Natural killer cell treated with Interleukin-12 subunit alpha and Interleukin-12 subunit beta and Interleukin-15 and Interleukin-18, amount 100 ng/mL, for 72 hours (primary cell): ENCODE measurements at places on chromosomes 5 and 9. TPM values are rescaled to one million over a fixed set of nuclear protein-coding genes. Genes with fewer than 3 reads are reported as not detected.

Gene FAM163B
- not detected for total RNA-seq

Gene PKD2L2
- total RNA-seq, result not detected

Gene DMRTA1
- not detected for total RNA-seq

Gene PAPPA
- total RNA-seq, result not detected

Gene DNLZ
- total RNA-seq, result 41.2 TPM

DNA sequence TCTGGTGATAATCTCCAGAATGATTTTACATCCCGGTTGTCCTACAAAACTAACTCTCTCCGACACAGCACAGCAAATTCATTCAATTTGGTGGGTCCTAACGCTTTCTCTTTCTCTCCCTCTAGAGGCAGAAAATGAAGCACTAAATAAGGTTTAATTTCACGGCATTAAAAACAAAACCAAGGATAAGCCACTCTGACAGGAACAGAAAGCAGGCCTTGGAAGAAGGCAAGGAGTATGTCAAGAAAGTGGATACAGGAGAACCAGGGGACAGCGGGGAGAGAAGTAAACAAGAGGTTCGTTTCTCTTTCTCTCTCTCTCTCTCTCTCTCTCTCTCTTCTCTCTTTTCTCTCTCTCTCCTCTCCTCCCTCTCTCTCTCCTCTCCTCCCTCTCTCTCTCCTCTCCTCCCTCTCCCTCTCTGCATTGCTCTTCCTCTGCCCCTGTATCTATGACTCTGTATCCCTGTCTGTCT is 49.8 kb downstream of the EBF1 start:
- no peak for DNase-seq

DNA sequence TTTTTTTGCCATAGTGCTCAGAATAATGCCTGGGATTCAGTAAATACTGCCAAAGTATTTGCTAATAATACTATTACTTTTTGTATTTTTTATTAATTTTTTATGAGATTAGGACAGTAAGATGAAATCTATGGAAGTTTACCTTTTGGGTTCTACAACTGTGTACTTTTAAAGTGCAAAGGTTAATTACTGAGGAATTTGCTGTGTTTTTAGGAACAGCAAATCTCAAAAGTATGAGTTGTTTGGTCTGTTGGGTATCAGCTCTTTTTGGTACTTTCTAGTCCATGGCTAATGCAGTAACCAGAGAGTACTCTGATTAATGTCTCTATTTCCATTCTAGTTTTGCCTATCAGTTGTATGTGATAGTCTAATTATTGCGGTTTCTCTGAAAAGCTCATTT is 5.1 kb downstream of the HSPA4 start:
- DNase-seq, result no peak

DNA sequence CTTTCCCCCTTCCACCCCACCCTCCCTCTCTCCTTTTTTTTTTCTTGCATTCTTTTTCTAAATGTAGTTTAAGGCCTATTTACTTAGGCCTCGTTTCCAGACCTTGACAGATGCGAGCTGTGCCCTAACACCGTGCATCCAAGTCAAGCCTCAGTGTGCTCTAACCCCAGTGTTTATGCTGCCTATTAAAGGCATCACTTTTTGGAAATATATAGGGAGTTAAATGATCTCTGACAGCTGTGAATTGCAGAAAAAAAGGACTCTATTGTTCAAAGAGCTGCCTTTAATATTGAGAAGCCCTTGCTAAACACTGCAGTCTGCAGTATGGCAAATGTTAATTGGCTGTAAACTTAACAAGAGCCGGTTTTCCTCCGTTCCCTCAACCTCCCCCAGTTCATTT is 270.4 kb upstream of the TUT7 start:
- no peak for DNase-seq

- no peak for DNase-seq
Measured at GRCh38 chr5:168329302-168329701, 37.9 kb downstream of the WWC1 start.

GRCh38 chr9:131870156-131870555 is 130.3 kb upstream of the RAPGEF1 start:
- no peak for DNase-seq

GRCh38 chr9:93147632-93148031 is 13.6 kb upstream of the NINJ1 start:
- DNase-seq, result no peak

- DNase-seq, result no peak
Measured at GRCh38 chr5:54156577-54156976, 153.8 kb downstream of the ARL15 start.

DNA sequence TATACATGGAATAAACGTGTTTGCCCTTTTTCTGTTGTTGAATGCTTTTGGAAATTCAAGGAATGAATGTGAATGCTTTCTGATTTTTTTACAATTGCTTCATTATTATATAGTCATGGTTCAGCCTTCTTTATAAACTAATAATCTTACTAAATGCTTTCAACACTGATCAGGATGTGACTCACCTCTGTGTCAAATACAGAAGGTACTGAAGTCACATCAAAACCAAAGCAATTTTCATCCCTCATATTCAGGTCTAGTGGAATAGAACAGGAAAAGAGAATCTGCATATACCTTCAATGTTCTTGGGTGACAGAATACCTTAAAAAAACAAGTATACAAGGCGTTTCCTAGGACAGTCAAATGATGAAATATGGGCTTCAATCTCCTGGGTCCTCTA is 170.7 kb downstream of the PDE4D start:
- no peak for DNase-seq
